ENCODE measurements at places on chromosomes 1 and 21. TPM values are rescaled to one million over a fixed set of nuclear protein-coding genes. Genes with fewer than 3 reads are reported as not detected.

The IGSF21 gene
- total RNA-seq: not detected

The DRAXIN gene
- total RNA-seq: not detected

The GJA9 gene
- not detected for total RNA-seq

The GJA8 gene
- total RNA-seq: not detected

- no peak overlapping the region for H3K27ac ChIP-seq
- H3K4me1 ChIP-seq: peaks cover 20% of the 10 kb centered on the region
- no peak for DNase-seq
- peaks cover 16% of the 10 kb centered on the region for H3K36me3 ChIP-seq
- H3K27me3 ChIP-seq: no peaks in the 10 kb centered on the region
Observed at GRCh38 chr21:29360799-29361765, 62.4 kb downstream of the BACH1 start.

- no peaks in the 10 kb centered on the region for H3K27me3 ChIP-seq
- DNase-seq: no peak
- no peak overlapping the region for H3K27ac ChIP-seq
- no peaks in the 10 kb centered on the region for H3K36me3 ChIP-seq
Observed at GRCh38 chr1:64308866-64309265, 105.4 kb downstream of the UBE2U start.

DNA sequence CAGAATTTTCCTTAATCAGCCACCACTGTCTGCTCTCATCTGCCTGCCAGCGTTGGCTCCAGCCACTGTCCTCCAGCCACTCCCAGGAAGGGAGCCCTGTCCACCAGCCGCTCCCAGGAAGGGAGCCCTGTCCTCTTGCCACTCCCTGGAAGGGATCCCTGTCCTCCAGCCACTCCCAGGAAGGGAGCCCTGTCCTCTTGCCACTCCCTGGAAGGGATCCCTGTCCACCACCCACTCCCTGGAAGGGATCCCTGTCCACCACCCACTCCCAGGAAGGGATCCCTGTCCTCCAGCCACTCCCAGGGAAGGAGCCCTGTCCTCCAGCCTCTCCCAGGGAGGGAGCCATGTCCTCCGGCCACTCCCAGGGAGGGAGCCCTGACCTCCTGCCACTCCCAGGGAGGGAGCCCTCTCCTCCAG, 726.5 kb downstream of the PTPRU start:
- H3K4me1 ChIP-seq: no peaks in the 10 kb centered on the region
- no peak for DNase-seq
- no peak overlapping the region for H3K4me3 ChIP-seq
- no peak overlapping the region for H3K27ac ChIP-seq
- no peaks in the 10 kb centered on the region for H3K36me3 ChIP-seq

DNA sequence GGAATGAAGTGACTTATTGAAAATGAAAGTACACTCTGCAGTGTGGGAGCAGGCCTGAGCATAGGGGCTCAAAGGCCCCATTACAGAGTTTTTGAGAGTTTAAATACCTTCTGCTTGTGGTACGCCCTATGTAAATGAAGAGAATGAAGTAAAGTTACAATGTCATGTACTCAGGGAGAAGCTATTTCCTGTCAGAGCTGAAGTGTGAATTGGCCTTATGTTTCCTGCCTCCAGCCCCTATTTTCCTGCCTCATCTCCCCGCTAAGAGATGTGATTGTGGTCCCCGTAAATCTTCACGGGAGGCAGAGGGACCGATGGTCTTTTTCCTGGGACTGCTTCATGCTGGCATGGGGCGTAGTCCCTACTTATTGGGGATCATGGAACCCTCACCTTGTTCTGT, 2.5 kb upstream of the ZNF683 start:
- peaks cover 11% of the 10 kb centered on the region for H3K4me1 ChIP-seq
- no peak overlapping the region for H3K27ac ChIP-seq
- DNase-seq: no peak
- H3K36me3 ChIP-seq: no peaks in the 10 kb centered on the region

All from SJSA1 (cell line).